ENCODE measurements at places on chromosomes 2 and 18.

DNA sequence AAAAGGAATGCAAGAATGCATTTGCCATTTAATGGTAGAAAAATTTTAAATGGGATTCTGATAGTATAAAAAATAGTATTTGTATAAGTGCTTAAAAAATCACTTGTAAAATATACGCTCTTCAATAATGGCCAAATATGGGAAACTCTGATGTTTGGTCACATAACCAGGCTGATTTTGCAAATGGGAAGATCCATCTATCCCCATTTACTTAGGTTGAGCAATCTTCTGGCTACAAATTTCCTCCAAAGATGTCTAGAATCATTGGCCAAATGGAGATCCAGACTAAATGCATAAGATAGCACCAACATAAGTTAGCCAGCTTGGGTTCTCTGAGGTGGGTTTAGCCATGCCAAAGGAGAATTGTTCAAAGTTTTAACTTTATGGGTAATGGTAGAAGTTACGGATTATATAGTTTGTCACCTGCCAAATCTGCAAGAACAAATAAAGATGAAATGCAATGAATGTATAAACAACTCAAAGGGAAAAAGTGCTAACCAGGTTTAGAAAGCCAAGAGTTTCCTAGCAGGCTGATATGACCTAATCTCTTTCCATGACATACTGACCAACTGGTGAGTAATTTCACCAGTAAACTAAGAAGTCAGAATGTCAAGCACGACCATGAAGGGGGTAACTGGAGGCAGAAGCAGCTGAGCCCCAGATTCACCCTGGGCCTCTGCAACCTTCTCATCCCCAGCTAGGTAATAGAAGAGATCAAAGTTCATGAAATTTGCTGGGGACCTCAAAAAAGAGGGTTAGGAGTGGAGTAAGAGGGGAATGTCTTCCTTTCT lies 10.0 kb downstream of the RHOB start:
- DNase-seq, result no peak

GRCh38 chr2:37230581-37230980 lies 815 bp downstream of the CEBPZ start:
- no peak for DNase-seq

- no peak for DNase-seq
Measured at GRCh38 chr2:218981881-218982585, 3.0 kb downstream of the FEV start.

GRCh38 chr18:35467624-35468016 lies 30.1 kb downstream of the INO80C start:
- no peak for DNase-seq

DNA sequence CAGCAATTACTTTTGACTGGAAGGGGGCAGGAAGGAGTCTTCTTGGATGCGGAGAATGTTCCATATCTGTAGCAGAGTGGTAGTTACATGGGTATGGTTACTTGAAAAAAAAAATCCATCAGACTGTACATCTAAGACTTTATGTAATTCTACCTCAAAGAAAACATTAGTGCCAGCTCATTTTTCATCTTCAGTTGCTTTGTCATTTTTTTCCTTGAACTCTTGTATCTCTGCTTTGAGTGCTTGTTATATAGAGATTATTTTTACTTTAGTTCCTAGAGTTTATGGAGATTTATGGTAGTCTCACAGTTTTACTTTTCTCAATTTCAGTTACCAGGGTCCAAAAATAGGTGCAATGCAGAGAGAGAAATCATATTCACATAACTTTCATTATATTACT lies 60.0 kb upstream of the ITSN2 start:
- no peak for DNase-seq

DNA sequence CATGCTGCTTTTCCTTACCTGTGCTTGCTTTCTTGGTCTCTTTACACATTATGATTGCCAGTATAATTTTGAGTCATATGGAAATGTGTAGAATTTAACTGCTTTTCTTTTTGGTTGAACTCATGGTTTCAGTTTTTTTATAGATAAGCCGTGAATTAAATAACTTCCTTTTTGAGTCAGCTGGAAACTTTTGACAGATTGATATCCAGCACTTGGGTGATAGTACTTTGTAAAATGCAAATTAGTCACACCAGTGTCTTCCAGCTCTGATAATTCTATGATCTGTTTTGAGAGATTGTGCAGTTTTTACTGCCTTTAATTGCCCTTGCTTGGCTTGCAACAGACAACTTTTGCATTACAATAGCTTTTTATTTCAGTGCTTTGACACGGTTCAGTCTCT lies 86.4 kb downstream of the NCOA1 start:
- DNase-seq, result no peak

DNA sequence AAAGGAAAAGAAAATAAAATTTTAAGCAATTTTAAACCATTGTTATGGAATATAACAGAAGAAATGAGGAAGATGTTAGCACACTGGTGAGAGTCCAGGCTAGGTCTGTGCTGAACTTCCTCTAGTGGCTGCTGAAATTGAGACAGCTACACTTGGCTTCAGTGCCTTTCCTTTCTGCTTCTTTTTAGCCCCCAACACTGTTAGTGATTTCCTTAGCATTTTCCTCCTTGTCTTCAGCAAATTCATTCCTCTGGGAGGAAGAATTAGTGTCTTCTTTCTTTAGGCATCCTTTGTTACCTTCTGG lies 47.6 kb downstream of the ITGAV start:
- DNase-seq, result no peak

- no peak for DNase-seq
Measured at GRCh38 chr2:168244318-168244717, 3.1 kb downstream of the STK39 start.

DNA sequence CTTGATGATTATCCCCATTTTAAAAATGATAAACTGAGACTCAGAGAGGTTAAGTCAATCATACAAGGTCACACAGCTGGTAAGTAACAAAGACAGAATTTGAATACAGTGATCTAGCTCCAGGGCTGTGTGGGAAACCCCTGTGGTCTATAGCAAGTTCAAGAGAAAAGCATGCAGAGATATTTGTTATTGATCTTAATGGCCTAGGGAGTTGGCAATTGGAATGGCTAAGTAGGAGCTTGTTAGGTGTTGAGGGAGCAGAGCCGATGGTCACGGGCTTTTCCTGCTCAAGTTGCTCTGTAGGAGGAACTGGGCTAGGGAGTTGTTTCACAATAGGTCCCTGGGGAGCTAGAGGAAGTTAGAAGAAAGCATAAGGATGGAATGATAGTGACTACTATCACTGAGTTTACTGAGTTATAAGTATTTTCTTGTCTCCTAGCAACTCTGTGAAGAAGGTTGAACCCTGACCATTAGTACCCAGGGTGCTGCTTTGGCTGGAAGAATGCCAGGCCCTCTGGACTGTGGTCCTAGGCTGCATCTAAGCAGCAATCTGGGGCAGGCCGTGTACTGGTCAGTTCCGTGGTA lies 30.0 kb downstream of the RNF125 start:
- DNase-seq, result no peak

GRCh38 chr2:88230911-88231310 lies 60.8 kb downstream of the THNSL2 start:
- DNase-seq, result no peak
